ENCODE measurements at places on chromosomes 12 and 14.

DNA sequence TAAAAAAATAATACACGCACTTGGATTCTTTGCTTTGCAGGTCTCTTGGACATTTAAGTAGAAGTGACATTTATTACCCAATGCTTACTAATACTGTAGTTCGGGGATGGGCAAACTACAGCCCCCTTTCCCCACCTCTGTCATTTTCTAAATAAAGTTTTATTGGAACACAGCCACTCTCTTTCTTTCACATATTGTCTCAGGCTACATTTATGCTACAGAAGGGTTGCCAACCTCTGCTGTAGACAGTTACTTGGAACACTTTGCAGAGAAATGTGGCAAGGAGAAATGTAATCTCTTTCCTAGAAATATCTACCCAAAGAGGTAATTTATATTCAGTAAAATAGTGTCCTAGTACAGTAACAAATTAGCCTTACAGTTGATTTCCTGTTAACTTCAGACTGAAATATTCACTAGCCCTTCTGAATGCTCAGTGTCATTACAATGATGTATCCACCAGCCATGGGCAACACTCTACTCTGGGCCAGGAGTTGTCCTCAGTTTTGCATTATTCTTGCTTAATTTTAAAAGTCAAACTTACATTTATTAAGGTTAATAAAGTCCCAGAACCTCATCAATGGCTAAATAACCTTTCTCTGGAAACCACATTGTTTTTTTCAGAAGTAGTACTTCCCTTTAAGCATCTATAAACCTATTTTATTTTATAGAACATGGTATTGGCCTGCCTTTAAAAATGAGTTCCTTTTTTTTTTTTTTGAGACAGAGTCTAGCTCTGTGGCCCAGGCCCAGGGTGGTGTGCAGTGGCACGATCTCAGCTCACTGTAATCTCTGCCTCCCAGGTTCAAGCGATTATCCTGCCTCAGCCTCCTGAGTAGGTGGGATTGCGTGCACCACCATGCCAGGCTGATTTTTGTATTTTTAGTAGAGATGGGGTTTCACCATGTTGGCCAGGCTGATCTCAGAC lies 269.6 kb upstream of the AMIGO2 start:
- no peak for DNase-seq

GRCh38 chr12:47813511-47814196 lies 6.0 kb downstream of the HDAC7 start:
- no peak for DNase-seq

- no peak for DNase-seq
Observed at GRCh38 chr12:76029982-76030340, 1.6 kb downstream of the PHLDA1 start.

- peak; percentile 89 for DNase-seq
Observed at GRCh38 chr14:24135834-24136683, at the start of gene PSME1. Gene PSME1, plus strand, starts transcription at chr14:24136194. Its CDS starts 69 bp downstream, at chr14:24136263.

DNA sequence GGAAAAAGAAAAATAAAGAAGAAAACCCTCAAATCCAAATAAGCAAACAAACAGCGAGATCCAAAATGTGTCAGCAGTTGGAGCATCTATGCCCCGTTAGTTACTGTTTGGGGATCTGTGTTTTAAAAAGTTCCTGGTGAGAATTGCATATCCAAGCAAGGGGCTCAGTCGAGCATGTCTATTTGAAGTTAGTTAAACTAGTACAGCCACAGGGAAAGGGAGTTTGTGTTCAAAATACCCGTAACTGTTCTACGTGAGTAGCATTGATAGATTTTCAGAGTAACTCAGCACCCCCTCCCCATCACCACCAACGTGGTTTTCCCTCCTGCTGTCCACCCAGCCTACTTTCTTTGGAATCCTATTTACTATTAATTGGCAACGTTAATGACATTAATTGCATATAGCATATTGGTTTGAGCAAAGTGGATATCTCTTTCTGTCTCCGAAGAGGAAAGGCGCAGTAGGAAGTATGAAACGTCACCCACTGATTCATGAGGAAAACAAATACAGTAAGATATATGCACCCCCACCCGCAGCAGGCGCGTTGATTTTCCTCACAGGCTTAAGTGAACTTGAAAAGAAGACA lies 1.5 kb downstream of the NPAS3 start:
- DNase-seq, result no peak

DNA sequence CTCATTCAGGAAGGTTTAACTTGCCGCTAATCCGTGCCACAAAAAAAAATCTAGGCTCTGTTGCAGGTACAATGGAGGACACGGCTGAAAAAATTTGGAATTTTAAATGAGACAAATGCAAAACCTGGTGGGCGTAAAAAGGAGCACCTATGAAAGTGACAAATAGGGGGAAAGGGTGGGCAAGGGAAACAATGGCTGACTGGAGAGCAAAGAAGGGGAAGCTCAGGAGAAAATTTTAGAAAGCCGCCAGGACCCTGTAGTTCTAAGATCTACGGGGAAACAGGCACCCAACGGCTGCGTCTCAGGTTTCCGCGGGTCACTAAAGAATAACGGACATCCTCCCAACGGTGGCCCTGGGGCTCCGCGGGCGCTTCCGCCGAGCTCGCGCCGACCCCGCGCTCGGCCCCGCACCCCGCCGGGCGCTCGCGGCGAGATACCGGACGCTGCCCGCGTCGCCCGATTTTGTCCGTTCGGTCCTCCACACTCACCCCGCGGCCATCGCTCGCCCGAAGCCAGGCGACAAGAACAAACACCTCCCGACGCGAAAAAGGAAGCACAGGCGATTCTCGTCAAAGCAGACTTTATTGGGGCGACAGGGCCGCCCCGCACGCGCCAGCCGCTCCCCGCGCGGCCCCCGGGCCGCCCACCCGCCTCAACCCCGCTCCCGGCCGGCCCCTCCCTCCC lies 1.1 kb upstream of the YY1 start:
- DNase-seq, result no peak

- no peak for DNase-seq
Observed at GRCh38 chr14:86779416-86779815, 1213.6 kb downstream of the GALC start.

DNA sequence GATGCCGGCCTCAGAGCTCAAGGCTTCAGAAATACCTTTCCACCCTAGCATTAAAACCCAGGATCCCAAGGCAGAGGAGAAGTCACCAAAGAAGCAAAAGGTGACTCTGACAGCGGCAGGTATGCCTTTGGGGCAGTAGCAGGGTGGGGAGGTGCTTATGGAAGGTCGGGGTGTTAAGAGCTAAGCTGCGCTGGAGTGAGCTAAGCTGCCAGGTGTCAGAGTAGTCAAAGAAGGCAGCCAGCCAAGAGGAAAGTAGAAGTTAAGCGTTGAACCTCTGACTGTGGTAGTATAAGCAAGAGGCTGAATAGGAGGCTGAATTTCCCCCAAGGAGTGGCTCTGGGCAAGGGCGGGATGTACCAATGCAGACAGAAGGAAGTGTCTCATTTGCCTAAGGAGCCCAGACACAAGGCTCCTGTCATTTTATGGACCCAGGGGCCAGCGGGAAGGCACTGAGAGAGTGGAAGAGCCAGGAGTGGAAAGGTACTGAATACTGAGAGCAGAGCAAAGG lies 29.2 kb downstream of the DYRK4 start:
- no peak for DNase-seq

GRCh38 chr14:59294662-59294992 lies 106.2 kb downstream of the DAAM1 start:
- no peak for DNase-seq

- DNase-seq, result no peak
Observed at GRCh38 chr14:63673886-63674497, 32.3 kb upstream of the WDR89 start.

DNA sequence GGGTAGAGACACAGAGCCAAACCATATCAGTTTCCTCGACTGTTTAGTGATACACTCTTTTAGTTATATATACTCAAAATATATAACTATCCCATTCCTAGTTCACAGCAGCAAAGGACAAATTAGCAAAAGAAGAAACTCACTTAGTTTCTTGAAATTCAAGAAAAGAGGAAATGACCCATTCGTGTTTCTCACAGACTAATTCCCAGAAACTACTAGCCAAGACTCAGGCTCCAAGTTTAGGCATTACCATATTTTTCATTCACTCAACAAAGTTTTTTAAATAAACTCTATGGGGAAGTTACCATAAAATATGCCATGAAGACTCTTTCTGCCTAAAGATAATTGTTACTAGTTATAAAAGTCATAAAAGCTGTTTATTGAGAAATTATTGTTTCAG lies 152.3 kb upstream of the DAAM1 start:
- no peak for DNase-seq

DNA sequence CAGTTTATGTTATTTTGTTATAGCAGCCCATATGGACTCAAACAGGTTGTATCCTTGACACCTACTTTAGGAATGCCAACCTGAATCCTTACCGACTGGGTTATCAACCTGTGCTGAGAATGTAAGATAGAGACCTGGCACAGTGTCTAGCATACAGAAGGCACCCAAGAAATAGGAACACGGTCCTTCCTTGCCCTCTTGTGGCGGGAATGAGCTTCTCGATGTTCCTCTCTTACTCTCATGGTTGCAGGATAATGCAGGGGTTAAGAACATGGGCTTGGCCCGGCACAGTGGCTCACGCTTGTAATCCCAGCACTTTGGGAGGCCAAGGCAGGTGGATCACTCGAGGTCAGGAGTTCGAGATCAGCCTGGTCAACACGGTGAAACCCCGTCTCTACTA lies 6.5 kb downstream of the C12orf43 start:
- DNase-seq, result no peak

- no peak for DNase-seq
Observed at GRCh38 chr12:8746046-8746445, 48.3 kb downstream of the RIMKLB start.

- no peak for DNase-seq
Observed at GRCh38 chr12:19518209-19518608, 78.9 kb downstream of the AEBP2 start.

DNA sequence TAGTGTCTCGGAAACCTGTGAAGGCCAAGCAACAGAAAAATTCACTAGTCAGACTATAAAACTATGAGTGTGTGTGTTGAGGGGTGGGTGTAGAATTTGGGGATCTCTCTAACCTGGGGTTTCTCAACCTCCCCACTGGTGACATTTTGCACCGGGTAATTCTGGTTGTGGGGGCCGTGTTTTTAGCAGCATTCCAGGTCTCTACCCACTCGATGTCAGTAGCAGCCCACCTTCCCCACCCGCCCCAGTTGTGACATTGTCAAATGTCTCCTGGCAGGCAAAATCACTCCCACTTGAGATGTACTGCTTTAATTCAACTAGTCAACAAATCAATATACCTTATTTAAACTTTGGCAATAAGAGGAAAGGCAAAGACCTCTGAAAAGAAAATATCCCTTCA lies 4.1 kb downstream of the GCN1 start:
- DNase-seq, result no peak

DNA sequence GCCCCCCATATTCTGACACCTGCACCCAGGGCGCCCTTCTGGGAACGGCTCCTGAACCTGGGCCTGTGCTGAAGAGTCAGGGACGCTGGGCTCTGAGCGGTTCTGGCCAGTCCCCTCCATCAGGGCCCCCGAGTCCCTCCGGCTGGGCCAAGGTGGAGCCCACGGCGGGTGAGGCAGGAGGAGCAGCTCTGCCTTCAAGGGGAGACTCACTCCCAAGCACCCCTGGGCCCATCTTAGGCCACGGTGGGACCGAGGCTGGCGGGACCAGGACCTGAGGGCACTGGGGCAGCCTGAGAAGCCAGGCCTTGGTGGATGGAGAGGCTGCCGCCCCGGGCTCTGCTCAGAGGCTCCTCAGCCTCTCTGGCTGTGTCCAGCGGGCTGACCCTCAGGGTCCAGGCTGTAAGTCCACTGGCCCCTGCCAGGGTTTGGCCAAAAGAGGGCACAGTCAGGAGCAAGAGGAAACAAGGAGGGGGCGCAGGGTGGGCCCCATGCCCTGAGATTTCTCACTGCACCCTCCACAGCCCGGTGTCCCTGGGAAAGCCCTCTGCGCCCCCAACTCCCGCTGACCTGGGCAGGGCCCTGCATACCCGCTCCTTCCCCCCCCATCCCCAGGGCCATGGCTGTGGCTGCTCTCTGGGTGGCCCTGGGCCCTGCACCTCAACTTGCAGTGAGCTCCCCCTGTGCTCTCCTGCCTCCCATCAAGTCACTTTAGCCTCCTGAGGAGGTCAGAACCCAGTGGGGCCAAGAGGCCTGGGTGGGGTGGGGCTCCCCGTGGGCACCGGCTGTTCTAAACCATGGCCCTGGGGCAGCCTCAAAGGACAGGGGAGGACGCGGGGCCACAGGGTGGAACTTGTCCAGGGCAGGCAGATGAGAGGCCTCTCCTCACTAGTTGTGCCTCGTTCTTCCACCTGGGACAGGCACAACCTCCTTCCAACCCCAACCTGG lies 266.4 kb upstream of the SFSWAP start:
- DNase-seq, result no peak

DNA sequence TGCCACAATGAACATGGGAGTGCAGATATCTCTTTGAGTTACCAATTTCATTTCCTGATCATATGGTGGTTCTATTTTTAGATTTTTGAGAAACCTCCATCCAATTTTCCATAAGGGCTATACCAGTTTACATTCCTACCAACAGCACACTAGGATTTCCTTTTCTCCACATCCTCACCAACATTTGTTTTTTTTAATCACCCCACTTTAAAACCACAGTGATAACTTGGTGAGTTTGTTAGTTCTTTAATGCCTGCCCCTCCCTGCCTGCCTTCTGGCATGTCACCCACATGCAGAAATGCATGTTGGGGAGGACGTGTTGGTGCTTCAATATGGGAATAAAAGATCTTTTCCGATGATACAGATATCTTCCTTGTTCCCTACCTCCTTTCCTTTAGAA lies 167.9 kb downstream of the CAND1 start:
- DNase-seq, result no peak

DNA sequence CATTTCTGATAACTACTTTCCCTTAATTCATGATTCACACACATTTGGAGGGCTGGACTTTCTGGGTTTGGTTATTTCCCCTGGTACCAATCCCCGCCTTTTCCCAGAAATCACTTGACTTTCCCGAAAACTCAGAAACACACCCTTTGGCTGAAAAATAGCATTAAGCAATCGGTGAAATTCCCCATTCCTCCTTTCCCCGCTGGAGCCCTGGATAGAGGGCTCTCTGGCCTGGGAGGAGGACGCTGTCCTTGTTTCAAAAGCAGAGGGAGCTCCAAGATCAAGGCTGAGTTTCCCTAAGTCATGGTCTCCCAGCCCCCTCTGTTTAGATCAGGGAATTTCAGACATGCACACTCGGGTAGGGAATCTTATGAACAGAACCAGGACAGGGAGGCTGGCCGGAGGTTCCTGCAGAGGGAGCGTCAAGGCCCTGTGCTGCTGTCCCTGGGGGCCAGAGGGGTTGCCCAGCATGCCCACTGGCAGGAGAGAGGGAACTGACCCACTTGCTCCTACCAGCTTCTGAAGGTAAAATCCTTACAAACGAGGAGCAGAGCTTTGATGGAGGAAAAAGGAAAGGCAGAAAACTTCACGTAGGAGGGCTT lies at the start of gene C1S:
Gene C1S, plus strand, starts transcription at position 366 of the 602 bp plus-strand sequence. CDS start 1,195 bp downstream, outside the sequence.
- DNase-seq, result no peak

GRCh38 chr12:27970401-27971120 lies 2.0 kb downstream of the PTHLH start:
- DNase-seq, result no peak

DNA sequence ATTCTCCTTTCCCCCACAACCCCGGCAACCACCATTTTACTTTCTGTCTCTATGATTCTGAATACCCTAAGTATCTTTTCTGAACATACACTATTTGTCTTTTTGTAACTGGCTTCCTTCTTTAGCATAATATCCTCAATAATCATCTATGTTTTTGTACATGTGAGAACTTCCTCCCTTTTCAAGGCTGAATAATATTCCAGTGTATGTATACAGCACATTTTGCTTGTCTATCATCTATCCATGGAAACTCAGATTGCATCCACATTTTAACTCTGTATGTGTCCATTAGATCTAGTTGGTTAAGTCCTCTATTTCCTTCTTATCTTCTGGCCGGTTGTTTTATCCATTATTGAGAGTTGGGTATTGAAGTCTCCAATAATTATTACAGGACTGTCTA lies 64.1 kb upstream of the TTC7B start:
- no peak for DNase-seq
